ENCODE measurements at places on chromosomes 12 and 14.

- DNase-seq: no peak
Measured at GRCh38 chr12:96350982-96351381, 49.3 kb downstream of the CDK17 start.

DNA sequence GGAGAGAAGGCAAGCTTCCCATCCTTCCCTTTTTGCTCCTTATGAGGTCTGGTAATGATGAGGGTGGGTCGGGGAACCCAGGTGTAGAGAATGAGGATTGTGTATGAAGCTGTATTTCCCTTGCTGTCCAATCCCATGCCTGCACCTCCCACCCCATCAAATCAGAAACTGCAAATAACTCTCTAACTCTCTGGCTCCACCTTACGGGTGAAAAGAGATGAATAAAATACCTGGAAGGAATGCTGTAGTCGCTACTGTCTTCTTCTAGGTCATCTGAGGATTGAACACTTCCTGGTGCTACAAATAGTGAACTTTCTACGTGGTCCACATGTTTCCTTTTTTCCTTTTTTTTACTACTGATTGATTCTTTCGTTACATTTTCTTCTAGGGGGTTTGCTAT, 38.9 kb upstream of the DICER1 start:
- no peak for DNase-seq

DNA sequence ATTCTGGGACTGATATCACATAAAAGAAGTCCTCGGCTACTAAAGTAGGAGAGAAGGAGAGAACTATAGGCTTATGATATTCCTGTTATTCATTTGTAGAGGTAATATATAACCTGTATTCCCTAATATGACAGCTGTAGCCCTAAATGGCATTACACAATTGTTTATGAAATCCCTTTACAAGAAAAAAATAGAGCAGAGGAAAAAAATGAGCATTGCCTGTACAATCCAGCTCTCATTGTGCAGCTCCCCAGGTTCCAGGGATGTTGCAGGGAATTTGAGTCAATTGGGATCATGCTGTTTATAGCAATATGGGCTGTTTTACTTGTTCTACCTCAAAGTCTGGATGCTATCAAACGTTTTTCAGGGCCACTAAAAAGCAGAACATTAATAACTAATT, 173.1 kb downstream of the APAF1 start:
- DNase-seq: no peak

DNA sequence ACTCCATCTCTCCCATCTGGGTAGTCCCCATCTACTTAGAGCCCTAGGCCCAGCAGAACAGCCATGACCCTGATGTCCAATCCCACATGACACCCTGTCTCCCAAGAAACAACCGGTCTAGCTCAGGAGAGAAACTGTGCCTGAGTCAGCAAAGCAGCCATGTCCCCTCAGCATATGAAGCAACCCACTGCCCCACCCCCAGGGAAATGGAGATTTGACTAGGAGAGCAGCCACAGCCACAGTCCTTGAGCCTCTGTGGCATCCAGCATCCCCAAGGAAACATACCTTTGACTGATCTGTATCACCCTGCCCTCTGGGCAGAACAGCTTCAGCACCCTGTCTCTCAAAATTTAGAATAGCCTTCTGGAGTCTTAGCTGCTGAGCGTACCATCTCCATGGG, 641.9 kb upstream of the FBXO33 start:
- no peak for DNase-seq

- no peak for DNase-seq
Measured at GRCh38 chr14:96072076-96072475, 32.9 kb downstream of the C14orf132 start.

GRCh38 chr12:57340104-57340503, 89.1 kb upstream of the STAC3 start:
- DNase-seq: no peak

- no peak for DNase-seq
Measured at GRCh38 chr14:72545411-72546311, 348.2 kb downstream of the DPF3 start.

DNA sequence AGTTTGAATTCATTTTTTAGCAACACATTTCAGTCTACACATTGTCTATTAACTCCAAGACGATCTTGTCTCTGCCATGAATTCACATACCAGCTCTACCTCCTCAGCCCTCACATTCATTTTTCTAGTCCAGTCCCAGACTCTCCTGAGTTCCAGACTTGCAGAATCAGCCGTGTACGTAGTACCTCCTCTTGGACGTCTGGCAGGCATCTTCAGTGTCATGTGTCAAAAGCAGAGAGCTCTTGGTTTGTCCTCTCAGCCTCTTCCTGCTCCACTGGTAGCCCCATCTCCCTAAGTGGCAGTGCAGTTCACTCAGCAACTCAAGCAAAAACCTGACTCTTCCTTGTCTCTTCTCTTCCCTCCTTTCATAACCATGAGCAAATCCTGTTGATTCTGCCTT, 14.5 kb upstream of the TCTN2 start:
- DNase-seq: no peak

- DNase-seq: no peak
Measured at GRCh38 chr14:72488514-72488913, 405.4 kb downstream of the DPF3 start.

GRCh38 chr12:25852792-25853191, 105.7 kb upstream of the RASSF8 start:
- no peak for DNase-seq

GRCh38 chr12:43805149-43805859, 813 bp downstream of the TWF1 start:
- DNase-seq: no peak

DNA sequence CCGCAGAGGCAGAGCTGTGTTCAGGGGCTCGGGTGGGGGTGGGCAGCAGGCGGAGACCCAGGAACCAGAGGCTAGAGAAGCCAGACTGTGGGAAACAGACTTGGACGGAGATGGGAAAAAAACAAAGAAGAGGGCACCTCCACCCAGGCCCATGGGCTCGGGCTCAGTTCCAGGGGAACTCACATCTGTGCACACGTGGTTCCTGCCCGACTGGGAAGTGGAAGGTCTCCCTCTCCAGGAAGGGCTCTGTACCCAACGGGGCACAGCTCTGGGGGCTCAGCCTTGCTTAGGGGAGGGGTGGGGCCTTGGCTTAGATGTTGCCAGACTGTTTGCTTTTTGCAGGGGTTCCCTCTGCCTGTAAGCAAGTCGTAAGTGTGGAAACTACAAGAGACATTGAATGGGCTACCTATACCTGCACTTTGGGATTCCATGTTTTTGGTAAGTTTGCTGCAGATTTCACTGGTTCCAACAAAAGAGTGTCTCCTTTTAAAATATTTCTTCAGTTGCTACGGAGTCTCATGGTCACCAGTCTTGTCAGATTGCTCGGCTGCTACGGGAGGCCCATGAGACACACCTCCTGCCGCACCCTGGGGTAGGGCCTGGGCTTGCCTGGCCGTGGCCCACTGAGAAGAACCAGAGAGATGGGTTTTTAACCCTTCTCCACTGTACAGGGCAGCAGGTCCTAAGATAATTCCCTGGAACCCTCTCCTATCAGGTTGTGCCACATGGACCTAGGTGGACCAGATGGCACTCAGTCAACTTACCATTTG, 127.6 kb upstream of the EVL start:
- DNase-seq: no peak

DNA sequence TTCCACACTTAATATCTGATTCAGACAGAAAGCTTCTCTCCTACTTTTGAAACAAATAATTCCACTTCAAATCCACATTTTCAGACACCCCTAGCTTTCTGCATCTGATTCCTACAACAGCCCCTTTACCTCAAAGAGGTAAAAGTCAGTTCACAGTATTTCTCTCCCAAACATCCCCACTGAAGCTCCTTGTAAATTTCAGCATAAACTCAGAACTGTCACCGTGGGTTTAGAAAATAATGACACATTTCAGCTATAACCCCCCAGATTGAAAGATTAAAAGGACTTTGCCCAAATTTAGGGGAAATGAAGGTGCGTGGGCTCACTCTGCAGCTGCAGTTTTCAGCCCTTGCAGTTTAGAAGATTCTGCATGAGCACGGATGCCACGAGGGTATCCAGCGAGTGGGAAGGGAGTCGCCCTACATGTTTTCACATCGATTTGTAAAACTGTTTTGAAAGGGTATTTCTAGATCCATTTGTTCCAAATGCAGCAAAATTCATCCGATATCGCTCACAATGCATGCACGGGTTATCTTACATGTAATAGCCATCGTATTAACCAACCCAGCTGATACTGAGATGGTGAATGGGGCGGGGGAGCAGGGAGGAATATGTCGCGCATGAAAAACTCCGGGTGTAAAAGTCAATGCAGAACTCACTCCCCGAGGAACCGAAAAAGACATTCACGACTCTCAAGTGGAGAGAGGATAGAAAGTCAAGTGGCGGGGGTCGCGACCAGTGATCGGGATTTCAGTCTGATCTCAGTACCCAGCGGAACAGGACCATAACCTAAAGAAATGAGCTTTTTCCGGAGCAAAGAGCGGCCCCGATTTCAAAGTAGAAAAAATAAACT, 5.0 kb upstream of the CCND2 start:
- no peak for DNase-seq

- no peak for DNase-seq
Measured at GRCh38 chr14:104135121-104135903, 3.1 kb upstream of the KIF26A start.

- DNase-seq: no peak
Measured at GRCh38 chr12:53791735-53792326, 40.1 kb upstream of the CISTR start.

- DNase-seq: no peak
Measured at GRCh38 chr12:120229071-120229486, 28.2 kb upstream of the RPLP0 start.

DNA sequence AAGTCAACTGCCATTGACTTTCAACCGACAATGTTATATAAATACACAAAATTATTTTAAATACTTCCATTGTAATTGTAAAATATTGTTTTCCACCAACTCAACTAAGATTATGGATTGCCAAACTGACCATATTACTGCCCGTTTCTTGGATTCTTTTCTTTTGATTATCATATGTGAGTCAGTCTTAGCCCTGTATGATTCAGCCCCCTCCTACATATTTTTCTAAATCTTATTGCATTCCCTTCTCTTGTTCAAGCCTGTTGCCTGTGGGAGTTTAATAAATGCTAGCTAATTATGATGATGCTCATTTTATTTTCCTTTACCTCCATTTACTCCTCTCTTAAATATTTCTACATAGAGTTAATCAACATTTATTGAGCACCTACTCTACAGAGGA, 6.8 kb downstream of the RASSF9 start:
- no peak for DNase-seq

DNA sequence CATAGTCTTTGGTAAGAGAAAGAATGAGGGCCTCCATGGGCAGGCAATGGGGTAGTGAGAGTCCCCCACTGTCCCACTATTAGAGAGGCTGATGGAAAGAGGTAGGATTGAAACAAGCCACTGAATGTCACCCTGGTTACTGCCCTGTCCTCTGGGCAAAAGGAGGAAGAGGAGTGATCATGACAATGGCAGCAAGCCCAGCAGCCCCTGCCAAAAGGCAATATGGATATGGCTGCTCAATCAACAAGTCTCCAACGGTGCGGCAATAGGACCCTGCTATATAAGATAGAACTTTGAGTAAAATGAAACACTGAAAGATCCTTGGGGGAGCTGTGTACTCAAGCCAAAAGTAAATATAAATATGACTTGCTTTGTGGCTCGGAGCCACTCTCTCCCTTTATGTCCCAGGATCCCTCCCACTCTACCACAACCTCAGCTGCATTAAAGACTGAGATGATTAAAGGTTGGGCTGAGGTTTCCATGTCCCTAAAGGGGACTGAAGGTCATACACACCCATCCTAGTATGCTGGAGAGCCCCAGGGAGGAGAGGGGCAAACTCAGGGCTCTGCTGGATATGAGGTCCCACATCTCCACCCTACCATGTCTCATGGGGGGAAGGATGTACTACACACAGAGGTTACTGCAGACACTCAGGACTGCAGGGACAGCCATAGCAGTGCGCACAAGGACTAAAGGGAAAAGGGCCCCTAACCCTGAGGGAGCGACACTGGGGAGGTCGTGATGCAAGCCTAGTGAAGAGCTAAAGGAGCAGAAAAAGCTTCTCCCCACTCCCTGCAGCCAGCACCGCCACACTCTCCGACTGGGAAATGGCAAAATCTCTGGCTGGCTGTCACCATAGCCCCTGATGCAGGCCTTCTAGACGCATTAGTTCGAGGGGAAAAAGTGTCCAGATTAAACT, 5.9 kb downstream of the POMT2 start:
- no peak for DNase-seq

DNA sequence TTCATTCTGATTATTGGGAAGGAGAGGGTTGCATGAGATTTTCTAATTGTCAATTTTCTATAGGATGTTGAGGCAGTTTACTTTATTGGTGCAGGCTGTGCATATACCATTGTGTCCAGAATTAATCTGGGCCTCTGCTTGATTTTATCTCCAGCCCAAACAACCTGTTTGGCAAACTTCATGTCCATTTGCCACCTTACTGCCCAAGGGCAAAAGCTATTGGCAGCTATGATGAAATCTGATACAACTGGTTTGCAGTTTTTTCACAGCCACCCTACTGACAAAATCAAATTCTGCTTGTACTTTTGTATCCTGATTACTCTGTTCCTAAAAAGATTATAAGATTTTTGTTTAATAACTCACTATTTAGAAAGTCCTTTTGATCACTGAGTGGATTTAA, 789.2 kb upstream of the FBXO33 start:
- DNase-seq: no peak

DNA sequence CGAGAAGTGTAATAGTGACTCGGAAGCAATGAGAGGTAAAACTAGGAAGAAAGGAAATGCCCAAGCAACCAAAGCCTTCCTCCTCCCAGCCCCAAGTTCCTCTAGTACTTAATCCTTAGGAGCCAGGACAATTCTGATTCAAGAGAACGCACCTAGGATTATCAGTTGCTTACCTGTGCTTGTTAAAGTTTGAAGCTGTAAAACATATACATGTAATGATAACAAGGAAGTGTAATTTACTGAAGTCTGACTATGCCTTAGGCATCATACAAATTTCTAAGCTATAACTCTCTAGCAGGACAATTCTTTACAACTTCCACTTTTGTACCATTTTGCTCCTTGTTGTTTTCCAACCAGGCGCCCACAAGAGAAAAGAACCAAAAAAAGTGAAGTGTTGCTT, 92.8 kb upstream of the OSBPL8 start:
- no peak for DNase-seq
